ENCODE measurements at places on chromosomes 4 and X. TPM values are rescaled to one million over a fixed set of nuclear protein-coding genes. Genes with fewer than 3 reads are reported as not detected.

GRCh38 chrX:69313617-69314290 lies 148.5 kb upstream of the PJA1 start:
- no peak overlapping the region for H3K27ac ChIP-seq
- no peaks in the 10 kb centered on the region for H3K36me3 ChIP-seq
- H3K4me3 ChIP-seq: no peak overlapping the region
- H3K27me3 ChIP-seq: no peaks in the 10 kb centered on the region
- H3K4me1 ChIP-seq: no peaks in the 10 kb centered on the region

- H3K4me1 ChIP-seq: no peaks in the 10 kb centered on the region
- no peaks in the 10 kb centered on the region for H3K36me3 ChIP-seq
- no peaks in the 10 kb centered on the region for H3K27me3 ChIP-seq
- H3K27ac ChIP-seq: no peak overlapping the region
- no peak for DNase-seq
These were observed 310.4 kb downstream of the SPRY1 start for GRCh38 chr4:123706973-123707372.

GRCh38 chr4:76199664-76200211 lies 13.9 kb downstream of the SCARB2 start:
- no peak overlapping the region for H3K27ac ChIP-seq
- H3K4me1 ChIP-seq: peaks cover 21% of the 10 kb centered on the region
- no peak for DNase-seq
- H3K4me3 ChIP-seq: no peak overlapping the region

DNA sequence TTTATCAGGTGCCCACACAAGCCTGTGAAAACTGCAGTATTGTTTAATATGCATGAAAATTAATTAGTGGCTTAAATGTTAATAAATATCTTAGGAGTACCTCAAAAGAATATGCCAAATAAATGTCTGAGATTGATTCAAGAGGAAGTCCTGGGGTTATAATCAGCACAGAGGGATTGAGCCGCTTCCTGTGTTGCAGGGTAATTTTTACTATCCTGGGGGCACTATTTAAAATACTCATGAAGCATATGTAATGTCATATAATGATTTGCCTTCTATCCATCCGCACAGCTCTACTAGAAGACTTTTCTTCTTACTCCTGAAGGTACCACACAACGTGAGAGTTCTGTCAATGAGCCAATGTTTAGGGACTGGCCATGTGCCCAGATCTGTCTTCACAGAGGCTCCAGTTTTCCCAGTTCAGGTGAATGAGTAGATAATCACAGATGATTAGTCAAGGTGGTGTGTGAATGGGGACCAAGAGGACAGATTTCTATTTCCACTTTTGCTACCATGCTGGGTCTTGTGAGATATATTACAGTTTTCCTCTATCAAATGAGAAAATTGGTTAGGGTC lies 233.3 kb downstream of the USP46 start:
- H3K4me3 ChIP-seq: no peak overlapping the region
- no peaks in the 10 kb centered on the region for H3K4me1 ChIP-seq
- no peak overlapping the region for H3K27ac ChIP-seq
- no peaks in the 10 kb centered on the region for H3K36me3 ChIP-seq
- DNase-seq: no peak
- H3K27me3 ChIP-seq: no peaks in the 10 kb centered on the region

GRCh38 chr4:80197601-80198440 lies 518 bp downstream of the PRDM8 start:
- peaks cover 25% of the 10 kb centered on the region for H3K36me3 ChIP-seq
- H3K4me1 ChIP-seq: peaks cover 21% of the 10 kb centered on the region
- H3K4me3 ChIP-seq: peak overlapping the region; percentile 19
- H3K27ac ChIP-seq: no peak overlapping the region
- no peak for DNase-seq

DNA sequence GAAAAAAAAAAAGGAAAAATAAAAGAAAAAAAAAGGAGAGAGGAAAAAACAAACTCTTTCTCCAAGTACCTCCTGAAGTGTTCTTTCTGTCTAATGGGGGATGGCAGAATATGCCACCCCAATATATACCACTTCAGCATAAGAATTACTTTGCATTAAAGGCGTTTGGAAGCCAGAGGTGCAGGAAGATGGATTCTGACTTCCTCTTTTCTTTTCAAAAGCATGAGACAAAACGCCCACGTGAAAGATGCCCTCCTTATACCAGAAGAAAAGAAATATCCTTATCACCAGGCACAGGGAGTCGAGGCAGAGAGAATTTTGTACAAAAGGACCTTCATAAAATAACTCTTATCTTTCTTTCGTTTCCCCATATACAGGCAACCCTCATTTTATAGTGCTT lies 40.9 kb downstream of the COX18 start:
- DNase-seq: no peak
- H3K36me3 ChIP-seq: no peaks in the 10 kb centered on the region
- no peak overlapping the region for H3K27ac ChIP-seq

Gene CXCL1
- not detected for total RNA-seq

All from activated T-helper 2 cell treated with anti-CD3 and anti-CD28 coated beads, Interferon-gamma antibody, Interleukin-2, Interleukin-4, amounts not matched to agents 10 μg/mL and 5 μg/mL and 100 μg/mL, durations not matched to agents 14 hours and 24 hours and 36 hours (primary cell).